ENCODE measurements at places on chromosomes 1 and 21.

DNA sequence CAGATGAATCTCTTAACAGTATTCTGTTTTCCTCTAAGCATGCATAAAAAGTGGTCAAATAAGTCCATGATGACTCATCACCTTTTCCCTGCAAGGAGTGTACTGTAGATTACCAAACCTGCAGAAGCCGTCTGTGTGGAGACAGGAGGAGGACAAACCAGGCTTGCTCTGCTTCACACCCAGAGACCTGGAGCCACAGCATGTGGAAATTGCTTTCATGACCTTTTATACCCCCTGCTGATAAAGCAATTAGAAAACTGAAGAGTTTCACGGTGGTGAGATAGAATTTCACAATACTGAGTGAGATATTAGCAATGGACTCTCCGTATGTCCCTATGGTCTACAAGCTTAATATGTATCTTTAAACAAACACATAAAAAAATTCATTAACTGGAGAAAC, 9.4 kb downstream of the CORT start:
- no peak for DNase-seq

GRCh38 chr1:118202076-118202608, 17.1 kb upstream of the SPAG17 start:
- no peak for DNase-seq

GRCh38 chr1:167551362-167551761, 2.2 kb downstream of the CREG1 start:
- DNase-seq, result peak; percentile 74

- DNase-seq, result no peak
These were observed 116.8 kb upstream of the WNT4 start for GRCh38 chr1:22259551-22260282.

- DNase-seq, result peak; percentile 37
These were observed 126.7 kb downstream of the PGBD5 start for GRCh38 chr1:230299191-230300006.

All from suppressor macrophage treated with lipopolysaccharide for 1 hour (primary cell).